ENCODE measurements at places on chromosomes 7 and 10.

- no peak for DNase-seq
Observed at GRCh38 chr10:101812606-101813005, 5.6 kb downstream of the OGA start.

GRCh38 chr7:45048748-45049147 lies 40.0 kb downstream of the NACAD start:
- DNase-seq, result no peak

- no peak for DNase-seq
Observed at GRCh38 chr7:136869991-136870865, 1.8 kb downstream of the CHRM2 start.

- DNase-seq, result no peak
Observed at GRCh38 chr7:1254281-1255079, 21.8 kb downstream of the UNCX start.

DNA sequence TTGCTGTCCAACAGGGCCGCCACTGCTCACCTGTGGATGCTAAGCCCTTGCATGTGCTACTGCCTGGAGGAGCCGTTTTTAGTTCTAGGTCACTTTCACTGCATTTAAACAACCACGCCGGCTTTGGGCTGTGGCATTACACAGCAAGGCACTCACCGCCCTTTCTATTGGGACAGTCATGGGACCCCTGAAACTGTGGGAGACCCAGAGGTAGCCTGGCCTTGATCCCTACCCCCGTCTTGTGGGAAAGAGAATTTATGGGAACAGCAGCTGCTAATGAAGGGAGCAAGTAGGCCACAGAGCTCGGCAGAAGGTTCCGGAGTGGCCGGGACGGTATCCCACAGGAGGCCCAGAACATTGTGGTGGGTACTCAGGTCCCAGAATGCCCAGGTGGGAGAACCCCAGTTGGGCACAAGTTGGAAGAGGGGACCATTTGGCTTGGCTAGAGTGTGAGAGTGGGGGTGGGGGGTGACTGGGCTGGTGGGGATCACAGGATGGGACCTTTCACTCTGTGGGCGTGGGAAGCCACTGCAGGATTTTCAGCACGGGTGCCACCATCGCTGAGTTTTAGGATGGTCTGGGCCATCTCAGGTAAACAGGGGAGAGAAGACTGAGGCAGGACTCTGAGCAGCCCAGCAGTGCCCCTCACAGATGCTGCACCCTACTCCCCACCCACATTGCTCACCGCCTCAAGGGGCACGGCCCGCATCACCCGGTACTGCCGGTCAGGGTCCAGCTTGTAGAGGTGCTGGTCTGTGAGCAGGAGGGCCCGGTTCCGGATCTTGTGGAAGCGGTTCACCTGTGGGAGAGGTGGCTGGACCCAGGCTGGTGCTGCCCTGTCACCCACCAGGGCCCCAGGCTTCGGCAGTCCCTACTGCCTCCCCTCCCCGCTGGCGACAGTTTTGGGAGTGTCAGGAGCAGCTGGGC lies 15.2 kb downstream of the MYO1G start:
- DNase-seq, result no peak

- no peak for DNase-seq
Observed at GRCh38 chr10:114131094-114131493, 42.9 kb downstream of the CCDC186 start.

GRCh38 chr7:101985903-101986734 lies 168.7 kb downstream of the CUX1 start:
- no peak for DNase-seq

DNA sequence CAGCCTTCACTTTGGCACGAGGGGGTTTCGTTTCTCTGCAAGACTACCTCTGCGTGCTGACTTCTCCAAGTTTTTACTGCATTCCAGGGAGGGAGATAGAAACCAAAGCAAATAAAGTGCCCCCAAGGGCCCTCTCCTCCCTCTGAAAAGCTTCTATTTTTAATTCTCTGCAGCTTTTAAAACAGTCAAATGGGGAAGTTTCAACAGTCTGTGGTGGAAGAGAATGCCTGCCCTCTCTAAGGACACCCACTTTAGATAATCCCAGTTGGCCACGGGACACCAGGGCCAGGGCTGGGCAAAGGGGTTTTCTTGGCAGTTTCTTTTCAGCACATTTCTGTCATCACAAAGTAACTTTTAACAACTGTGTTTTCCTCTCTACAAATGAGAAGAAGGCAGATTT lies 386.7 kb upstream of the NPVF start:
- no peak for DNase-seq

- DNase-seq, result no peak
Observed at GRCh38 chr10:48684792-48685623, at the start of gene WDFY4. Gene WDFY4 (plus strand): TSS chr10:48684873. CDS start chr10:48709733, 24,860 bp downstream.

- peak; percentile 30 for DNase-seq
Observed at GRCh38 chr7:156545979-156546378, 94.6 kb upstream of the RNF32 start.
